ENCODE measurements at places on chromosomes 16 and 17.

- no peak for DNase-seq
Observed at GRCh38 chr17:12627781-12628451, 37.8 kb upstream of the MYOCD start.

GRCh38 chr17:81101614-81102306 lies 63.5 kb upstream of the PVALEF start:
- peak; percentile 87 for DNase-seq

- no peak for DNase-seq
Observed at GRCh38 chr17:38451030-38451839, 23.0 kb downstream of the ARHGAP23 start.

DNA sequence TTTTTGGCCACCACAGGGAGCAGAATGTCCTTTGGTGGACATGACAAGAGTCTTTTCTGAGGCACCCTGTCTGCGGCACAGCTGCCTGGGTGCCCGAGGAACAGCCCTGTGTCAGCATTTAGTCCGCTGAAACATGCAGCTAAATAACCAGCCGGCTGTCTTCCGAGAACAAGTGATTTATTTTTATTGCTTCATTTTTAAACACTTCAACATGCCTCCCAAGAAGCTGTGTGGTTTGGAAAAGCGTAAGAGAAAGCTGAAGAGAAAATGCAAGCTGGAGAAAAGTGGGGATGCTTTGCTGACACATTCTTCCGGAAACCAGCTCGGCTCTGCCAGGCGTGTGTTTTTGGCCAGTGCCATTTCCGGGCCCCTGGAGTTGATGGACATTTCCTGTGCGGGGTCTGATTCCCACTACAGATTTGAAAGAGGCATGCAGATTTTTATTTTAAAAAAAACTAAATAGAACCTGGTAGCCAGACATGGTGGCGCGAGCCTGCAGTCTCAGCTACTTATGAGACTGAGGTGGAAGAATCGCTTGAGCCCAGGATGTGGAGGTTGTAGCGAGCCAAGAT lies 94.7 kb downstream of the SEC14L1 start:
- DNase-seq: peak; percentile 33

GRCh38 chr16:88724855-88725555 lies 18.7 kb downstream of the CTU2 start:
- DNase-seq: no peak

GRCh38 chr17:31811101-31811500 lies 47.9 kb downstream of the COPRS start:
- no peak for DNase-seq

GRCh38 chr16:66605979-66606751 lies 1.7 kb downstream of the CMTM3 start:
- no peak for DNase-seq

DNA sequence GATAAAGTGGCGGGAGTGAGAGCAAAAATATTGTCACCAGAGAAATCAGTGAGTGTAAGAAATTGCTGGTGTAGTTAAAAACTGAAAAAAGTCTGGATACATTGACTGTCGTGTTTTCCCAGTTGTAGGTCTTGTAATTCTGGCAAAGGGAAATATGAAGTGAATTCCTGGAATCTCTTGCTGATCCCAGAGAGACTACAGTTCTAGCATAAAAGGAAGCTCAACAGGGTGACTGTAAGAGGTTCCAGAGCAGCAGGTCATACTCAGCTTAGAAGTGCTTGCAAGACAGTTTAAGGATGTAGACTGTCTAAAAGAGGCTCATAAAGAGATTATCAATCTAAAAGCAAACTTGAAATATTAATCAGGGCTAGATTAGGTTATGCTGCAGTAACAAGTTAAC lies 290.8 kb upstream of the HSBP1 start:
- DNase-seq: no peak

DNA sequence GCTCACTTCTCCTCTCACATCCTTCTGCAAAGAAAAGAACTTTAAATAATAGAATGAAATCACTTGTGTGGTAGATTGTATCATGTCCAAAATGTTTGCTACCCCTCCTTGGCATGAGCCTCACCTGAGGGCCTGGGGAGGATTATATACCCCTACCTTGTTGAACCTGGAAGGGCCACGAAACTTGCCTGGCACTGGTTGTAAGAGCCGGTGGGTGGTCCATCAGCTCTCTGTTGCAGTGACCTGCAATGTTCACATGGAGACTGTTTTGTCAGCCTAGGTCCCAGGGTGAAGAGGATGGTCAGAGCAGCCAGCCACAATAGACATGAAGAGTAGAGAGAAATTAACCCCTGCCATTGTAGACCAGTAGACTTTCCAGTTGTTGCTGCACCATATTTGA lies 10.2 kb downstream of the RSAD1 start:
- DNase-seq: no peak

DNA sequence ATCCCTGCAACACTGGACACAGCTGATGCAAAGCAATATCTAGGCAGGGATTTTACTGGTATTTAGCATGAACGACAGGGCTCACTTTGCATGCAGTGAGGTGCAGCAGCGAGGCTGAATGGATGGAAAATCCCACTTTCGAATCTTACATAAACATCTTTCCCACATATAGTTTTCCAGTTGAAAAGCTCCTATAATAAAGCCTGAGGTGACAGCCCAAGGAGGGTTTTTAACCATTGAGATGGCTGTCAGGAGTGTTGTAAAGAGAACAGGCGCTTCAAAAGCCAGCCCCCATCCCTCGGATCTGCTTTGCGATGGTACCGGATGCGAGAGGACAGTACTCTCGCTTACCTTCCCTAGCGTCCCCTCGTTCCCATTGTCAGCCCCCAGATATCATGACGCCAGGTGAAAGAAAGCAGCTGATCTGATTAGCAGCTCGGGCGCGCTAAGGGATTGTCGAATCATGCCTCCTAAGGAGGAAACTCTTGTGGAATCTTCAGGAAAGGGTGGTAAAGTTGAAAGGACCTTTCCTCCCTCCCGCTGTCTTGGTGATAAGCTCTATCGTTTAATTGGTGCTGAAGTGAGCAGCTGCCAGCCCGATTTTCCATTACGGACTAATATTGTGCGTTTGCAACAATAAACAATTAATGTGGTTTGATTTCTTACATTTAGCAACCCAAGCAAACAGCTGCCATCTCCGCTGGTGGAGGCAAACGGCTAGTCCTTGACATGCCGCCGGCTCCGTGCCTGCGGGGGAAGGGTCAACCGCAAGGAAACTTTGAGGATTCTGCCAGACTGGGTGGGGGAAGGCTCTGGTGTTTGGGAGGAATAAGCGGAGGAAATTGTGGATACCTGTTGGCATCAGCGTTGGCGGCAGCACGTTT lies 1.8 kb downstream of the CDH8 start:
- DNase-seq: peak; percentile 32

- DNase-seq: no peak
Observed at GRCh38 chr17:43808076-43808475, 24.9 kb downstream of the MPP3 start.

DNA sequence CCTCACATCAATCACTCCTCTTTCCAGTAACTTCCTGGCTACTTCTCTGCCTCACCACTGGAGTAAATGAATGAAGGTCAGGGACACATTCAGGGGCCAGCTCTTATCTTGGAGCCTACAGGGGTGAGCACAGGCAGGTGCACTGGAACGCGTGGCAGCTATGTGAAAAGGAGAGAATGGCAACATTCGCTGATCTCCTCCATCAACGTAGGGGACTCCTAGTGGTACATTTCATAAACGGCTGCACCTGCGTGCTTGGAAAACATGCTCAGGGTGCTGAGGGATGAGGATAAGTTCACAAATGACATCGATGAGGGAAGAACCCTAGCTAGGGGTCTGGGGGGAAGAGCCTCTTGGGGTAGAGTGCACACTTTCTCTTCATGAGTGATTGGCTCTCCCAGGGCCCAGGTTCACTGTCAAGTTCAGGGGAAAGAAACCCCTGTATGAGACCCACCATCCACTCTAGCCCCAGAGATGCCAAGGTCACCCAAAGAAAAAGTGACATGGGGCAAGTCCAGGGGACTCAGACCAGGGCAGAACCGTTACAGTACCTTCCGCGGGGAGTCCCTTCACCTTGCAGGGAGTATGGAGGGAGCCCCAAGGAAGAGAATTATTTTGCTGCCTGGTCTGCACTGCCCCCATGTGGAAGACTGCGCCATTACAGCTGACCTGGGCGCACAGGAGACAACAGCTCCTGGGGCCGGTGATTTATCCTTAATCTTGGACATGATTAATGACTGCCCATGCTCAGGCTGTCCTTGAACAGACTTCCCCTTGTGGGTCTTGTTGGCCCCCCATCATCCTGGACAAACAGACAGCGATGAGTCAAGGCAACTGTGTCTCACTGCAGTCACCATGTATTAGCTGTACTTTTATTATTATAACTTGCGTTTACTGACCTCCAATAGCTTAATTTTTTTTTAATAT lies 30.1 kb downstream of the VAC14 start:
- peak; percentile 80 for DNase-seq

DNA sequence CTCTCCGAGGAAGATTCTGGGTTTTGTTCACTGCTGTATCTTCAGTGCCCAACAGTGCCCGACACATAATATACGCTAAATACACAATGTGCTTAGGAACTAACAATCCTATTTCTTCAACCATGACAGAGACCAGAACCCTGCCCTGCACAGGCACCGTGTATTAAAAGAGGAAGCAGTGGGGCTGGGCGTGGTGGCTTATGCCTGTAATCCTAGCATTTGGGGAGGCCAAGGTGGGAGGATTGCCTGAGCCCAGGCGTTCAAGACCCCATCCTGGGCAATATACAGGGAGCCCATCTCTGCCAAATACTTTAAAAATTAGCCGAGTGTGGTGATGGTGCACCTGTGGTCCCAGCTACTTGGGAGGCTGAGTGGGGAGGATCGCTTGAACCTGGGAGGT lies 19.3 kb downstream of the ARL2BP start:
- DNase-seq: no peak

- DNase-seq: peak; percentile 66
Observed at GRCh38 chr17:46002311-46002972, 3.4 kb downstream of the STH start.

GRCh38 chr17:17525956-17526355 lies 29.8 kb upstream of the RASD1 start:
- DNase-seq: no peak

DNA sequence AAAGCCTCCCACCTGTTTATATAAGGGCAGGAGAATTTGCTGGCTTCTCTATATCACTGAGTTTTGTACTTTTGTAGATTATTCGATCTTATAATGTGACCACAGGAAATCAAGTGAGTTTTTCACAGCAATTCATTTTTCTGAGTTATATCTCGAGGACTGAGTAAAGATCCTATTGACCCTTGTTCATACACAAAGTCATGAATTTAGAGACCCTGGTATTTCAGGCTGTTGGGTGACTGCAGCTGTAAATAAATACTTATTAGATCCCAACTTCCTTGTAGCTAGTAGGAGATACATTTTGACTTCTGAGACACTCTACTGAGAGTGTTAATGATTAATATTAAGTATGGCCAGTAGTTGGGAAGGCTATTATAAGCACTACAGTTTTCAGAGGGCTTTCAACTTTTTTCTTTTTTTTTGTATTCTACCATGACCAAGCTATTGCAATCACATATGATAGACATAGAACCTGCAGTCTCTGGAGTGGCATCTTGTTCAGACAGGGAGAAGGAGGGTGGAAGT lies 3.2 kb upstream of the KRT20 start:
- DNase-seq: no peak

- no peak for DNase-seq
Observed at GRCh38 chr17:11493936-11494335, 104.3 kb upstream of the DNAH9 start.

GRCh38 chr17:39603304-39604016 lies 4.3 kb downstream of the NEUROD2 start:
- DNase-seq: no peak

GRCh38 chr16:57863434-57864160 lies 61.3 kb upstream of the KIFC3 start:
- DNase-seq: peak; percentile 54

- no peak for DNase-seq
Observed at GRCh38 chr16:11234884-11235702, 20.9 kb downstream of the SOCS1 start.

DNA sequence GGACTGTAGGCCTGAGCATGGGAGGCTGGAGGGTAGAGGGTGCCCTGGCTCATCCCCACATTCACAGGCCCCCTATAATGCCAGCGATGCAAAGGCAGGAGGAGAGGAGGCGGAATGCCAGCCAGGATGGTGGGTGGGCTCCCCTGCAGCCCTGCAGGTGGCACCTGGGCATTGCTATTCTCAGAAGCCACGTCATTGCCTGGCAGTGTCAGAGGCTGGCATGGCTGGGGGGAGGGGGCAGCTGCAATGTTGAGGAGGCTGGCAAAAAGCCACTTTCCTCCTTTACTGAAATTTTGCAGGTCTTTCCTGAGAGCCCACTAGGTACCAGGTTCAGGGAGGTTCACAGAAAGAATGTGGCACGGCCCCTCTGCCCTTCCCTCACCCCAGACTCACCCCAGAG lies 36.2 kb downstream of the RAB11FIP4 start:
- DNase-seq: peak; percentile 53

GRCh38 chr17:73359987-73360410 lies 48.2 kb upstream of the CDC42EP4 start:
- peak; percentile 40 for DNase-seq

DNA sequence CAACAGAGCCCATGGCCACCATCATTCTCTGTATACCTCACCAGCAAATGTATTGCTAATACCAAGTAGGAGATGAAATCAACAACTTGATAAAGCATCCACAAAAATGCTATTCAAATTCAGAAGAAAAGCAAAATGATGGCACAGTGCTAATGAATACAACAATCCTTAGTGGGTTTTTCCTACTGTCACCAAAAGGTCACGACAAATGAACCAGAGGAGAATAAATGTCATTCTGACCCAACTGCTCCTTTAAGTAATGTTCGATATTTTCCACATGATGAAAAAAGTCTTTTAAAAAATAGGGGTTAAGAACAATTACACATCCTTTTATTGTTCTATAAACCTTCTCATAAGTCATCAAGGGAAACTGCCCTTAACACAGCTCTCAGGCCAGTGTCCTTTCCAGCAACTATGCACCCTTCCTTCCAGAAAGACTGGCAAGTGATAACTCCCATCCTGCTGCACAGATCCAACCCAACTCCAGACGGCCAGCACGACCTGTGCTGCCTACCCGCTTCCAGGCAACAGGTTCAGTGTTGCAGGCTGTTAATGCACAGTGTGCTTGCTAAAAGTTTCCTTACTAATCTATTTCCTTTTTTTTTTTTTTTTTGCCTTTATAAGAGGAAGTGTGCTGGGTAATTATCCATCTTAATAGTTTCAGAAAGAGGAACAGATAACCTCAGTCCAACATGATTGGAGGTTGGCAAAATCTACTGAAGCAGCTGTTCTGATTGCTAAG lies 15.4 kb downstream of the FBXO31 start:
- no peak for DNase-seq

DNA sequence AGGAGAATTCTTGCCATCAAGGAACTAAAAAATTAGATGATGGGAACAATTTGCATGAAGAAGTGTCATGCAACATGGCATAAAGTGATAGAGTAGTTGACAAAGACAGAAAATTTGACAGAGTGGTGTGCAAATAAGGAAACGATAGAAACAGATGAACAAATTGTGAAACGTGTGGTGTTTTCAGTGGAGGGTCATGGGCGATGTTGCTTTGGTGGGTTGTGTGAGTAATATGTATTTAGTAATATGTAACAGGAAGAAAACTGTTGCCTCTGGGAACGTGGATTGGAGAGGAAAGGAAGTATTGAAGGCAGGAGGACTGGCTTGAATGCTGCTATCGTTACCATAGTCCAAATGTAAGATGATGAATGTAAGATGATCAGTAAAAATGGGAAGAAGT lies 3.6 kb downstream of the COX10 start:
- DNase-seq: no peak
